ENCODE measurements at places on chromosomes 1 and 21. TPM values are rescaled to one million over a fixed set of nuclear protein-coding genes. Genes with fewer than 3 reads are reported as not detected.

LUZP1 gene
- 20.6 TPM for total RNA-seq

VANGL2 gene
- total RNA-seq, result 24.4 TPM

UBE2Q1 gene
- total RNA-seq, result 26.9 TPM

- no peak for DNase-seq
Measured at GRCh38 chr1:216430744-216431143, 7.5 kb upstream of the USH2A start.

DNA sequence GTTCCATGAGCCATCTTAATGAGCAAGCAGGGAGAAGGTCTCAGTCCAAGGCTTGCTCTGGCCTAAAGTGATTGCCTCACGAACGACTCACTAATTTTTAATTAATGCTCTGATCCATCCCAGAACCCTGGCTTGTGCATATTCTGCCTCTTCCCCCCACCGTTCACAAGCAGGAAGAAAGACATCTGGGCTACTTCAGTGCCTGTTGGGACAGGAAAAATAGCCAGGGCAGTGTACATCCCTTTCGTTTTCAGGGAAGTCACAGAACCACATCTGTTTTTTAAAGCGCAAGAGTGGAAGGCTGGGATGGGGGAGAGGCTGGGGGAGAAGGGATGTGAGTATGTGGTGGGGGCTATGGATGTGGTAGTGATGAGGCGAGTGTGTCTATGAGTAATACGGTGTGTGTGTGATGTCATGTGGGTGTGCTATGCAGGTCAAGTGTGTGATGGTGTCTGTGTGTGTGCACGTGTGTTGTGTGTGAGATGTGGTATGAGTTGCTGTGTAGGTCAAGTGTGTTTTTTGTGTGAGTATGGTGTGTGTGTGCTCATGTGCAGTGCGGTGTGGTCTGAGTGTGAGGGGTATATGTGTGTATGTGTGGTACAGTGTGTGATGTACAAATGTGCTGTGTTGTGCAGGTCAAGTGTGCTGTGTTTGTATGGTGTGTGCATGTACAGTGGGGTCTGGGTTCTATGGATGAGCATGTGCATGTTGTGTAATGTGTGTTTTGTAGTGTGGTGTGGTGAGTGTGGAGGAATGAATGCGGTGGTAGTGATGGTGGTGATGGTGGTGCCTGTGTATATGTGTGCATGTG, 64.9 kb upstream of the SYT6 start:
- peak; percentile 23 for DNase-seq

GRCh38 chr1:225146478-225146877, 217.0 kb downstream of the DNAH14 start:
- no peak for DNase-seq

BGLAP gene
- total RNA-seq, result 0.36 TPM

DVL1 gene
- 92.0 TPM for total RNA-seq

DNA sequence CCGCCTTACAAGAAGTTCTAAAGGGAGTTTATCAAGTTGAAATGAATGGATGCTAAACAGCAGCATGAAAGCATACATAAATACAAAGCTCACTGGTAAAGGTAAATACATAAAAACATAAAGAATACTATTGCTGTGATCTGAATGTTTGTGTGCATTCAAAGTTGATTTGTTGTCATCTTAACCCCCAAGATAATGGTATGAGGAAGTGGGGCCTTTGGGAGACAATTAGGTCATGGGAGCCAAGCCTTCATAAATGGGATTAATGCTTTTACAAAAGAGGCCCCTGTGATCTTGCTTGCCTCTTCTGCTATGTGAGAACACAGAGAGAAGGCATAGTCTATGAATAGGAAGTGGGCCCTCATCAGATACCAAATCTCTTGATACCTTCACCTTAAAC, 209.0 kb upstream of the SAMSN1 start:
- no peak for DNase-seq

- peak; percentile 74 for DNase-seq
Measured at GRCh38 chr1:227892489-227893299, 55.0 kb downstream of the WNT9A start.

DNA sequence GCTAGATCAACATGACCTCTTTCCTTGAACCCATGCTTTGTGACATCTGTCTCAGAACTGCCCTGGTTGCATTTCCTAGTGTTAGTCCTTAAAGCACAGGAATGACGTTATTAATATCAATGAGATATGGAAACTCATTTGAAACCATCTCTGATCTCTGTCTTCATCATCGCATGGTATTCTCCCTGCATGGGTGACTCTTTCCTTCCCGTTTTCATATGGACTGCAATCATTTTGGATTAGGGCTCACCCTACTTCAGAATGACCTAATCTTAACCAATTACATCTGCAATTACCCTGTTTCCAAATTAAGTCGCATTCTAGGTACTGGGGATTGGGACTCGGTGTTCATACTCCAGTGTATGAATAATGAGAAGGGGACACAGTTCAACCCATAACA, 41.7 kb upstream of the DISC1 start:
- no peak for DNase-seq

DNA sequence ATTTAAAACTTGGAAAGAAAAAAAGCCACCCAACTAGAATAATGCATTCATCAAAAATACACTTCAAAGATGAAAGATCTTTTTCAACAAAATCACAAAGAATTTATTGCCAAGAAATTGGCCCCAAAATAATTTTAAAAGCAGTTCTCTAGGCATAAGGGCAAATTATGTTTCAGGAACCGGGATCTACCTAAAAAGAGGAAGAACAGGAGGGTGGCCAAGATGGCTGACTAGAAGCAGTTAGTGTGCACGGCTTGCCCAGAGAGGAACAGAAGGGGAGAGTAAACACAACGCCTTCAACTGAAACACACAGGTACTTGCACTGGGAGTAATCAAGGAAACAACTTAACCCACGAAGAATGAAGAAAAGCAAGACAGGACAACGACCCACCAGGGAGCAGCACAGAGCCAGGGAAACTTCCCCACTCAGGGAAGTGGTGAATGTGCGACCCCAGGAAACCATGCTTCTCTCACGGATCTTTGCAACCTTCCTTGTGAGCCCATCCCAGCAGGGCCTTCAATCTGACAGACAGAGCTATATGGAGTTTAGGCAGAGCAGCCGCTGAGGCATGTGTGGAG, 46.1 kb downstream of the ACKR1 start:
- no peak for DNase-seq
